Activated CD4-positive, alpha-beta T cell treated with anti-CD3 and anti-CD28 coated beads for 36 hours (primary cell): ENCODE measurements at places on chromosomes 4 and X.

- H3K4me1 ChIP-seq = no peaks in the 10 kb centered on the region
- H3K27me3 ChIP-seq = no peaks in the 10 kb centered on the region
- H3K4me3 ChIP-seq = no peak overlapping the region
- no peak for DNase-seq
Observed at GRCh38 chr4:85864259-85865205, 389.6 kb downstream of the ARHGAP24 start.

DNA sequence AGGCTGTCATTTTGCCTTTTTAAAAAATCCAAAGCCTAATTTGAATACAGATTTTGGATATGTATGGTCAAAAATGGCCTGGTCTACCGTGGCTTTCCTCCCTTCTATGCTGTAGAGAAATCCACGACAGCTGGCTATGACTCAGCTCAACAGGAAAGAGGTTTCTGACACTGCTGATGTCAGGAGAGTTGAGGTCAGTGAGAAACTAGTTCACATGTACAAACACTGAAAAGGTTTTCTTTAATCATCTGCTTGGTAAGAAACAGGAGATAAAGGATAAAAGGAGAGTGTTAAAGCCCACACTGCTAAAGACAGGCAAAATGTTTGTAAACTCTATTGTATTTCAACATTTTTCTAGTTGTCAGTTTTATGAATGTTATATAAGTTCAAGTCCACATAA is 113.9 kb downstream of the NYX start:
- DNase-seq = peak; percentile 51
- H3K27ac ChIP-seq = peak overlapping the region; percentile 63
- peaks cover 35% of the 10 kb centered on the region for H3K4me1 ChIP-seq

- H3K4me1 ChIP-seq = no peaks in the 10 kb centered on the region
- no peaks in the 10 kb centered on the region for H3K27me3 ChIP-seq
- H3K36me3 ChIP-seq = no peaks in the 10 kb centered on the region
- H3K27ac ChIP-seq = no peak overlapping the region
- DNase-seq = no peak
Observed at GRCh38 chr4:65510976-65511375, 159.3 kb downstream of the EPHA5 start.

- no peak overlapping the region for H3K27ac ChIP-seq
- no peaks in the 10 kb centered on the region for H3K4me1 ChIP-seq
- H3K4me3 ChIP-seq = no peak overlapping the region
- no peak for DNase-seq
- peaks cover 12% of the 10 kb centered on the region for H3K27me3 ChIP-seq
- no peaks in the 10 kb centered on the region for H3K36me3 ChIP-seq
Observed at GRCh38 chr4:143390764-143391163, 54.1 kb downstream of the GAB1 start.

DNA sequence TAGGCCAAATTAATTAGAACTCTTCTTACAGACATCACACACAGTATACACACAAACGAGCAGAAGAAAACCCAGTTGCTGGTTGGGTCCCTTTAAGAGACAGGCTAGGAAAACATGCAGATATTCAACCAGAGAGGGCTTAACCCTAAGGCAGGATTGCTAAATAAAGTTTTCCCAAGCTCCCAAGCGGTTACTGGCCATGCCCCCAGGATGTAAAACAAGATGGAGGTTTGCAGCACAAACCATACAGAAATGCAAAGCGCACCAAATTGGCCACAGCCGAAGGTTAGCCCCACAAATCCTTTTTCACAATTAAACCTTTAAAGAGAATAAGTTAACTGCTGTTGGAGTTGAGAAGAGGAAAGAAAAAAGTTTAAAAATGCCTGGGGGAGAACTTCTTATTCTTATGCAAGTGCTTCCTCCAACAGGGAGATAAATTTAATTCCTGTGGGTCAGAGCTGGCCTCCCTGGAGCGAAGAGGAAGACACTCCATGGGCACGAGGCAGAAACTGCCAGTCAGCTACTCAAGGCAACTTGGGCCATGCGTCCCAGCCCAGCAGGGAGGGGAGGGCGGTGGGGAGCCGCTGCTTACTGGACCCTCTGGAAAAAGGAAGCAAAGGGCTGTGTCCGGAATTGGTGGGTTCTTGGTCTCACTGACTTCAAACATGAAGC is 167.6 kb upstream of the ARSJ start:
- H3K36me3 ChIP-seq = no peaks in the 10 kb centered on the region
- peaks cover 10% of the 10 kb centered on the region for H3K27me3 ChIP-seq
- no peak overlapping the region for H3K27ac ChIP-seq
- peaks cover 8% of the 10 kb centered on the region for H3K4me1 ChIP-seq

DNA sequence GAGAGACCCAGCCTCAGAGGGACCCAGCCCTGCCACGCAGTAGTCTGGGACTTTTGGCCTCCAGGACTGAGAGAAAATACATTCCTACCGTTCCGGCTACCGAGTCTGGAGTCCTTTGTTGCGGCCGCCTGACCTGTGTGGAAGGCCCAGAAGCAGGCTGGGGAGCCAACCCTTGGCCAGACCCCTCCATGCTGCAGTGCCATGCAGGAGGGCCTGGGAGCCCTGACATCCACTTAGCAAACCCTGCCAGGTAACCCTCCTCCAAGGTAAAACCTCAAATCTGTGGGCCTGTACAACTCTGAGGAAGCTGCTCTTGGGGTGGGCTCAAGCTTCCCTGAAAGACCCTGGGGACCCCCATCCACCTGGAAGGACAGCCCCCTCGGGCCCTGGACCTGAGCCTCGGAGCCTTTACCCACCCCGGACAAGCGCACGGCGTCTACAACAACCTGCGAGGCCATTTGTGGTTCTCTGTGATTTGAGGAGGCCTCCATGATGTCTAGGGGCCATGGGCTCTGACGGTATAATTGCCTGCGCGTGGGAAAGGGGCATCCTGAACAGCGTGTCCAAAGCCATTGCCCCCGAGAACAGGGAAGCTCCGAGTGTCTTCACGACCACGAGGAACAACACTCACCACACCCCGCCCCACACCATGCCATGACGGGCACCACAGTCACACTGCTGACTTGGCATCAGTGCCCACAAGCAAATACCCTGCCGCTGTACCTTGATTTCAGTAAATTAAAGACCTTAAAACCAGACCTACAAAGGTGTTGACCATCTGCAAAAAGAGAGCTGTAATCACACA is 58.7 kb downstream of the ZFYVE28 start:
- H3K4me1 ChIP-seq = peaks cover 6% of the 10 kb centered on the region
- no peak for DNase-seq
- H3K27me3 ChIP-seq = no peaks in the 10 kb centered on the region
- H3K27ac ChIP-seq = no peak overlapping the region
- H3K36me3 ChIP-seq = no peaks in the 10 kb centered on the region

- no peak for DNase-seq
- no peaks in the 10 kb centered on the region for H3K36me3 ChIP-seq
- peaks cover 2% of the 10 kb centered on the region for H3K4me1 ChIP-seq
- H3K27ac ChIP-seq = no peak overlapping the region
- no peak overlapping the region for H3K4me3 ChIP-seq
- H3K27me3 ChIP-seq = no peaks in the 10 kb centered on the region
Observed at GRCh38 chrX:148459343-148459742, 41.1 kb upstream of the AFF2 start.

- no peaks in the 10 kb centered on the region for H3K4me1 ChIP-seq
- H3K4me3 ChIP-seq = no peak overlapping the region
- H3K36me3 ChIP-seq = no peaks in the 10 kb centered on the region
- peaks cover 3% of the 10 kb centered on the region for H3K27me3 ChIP-seq
- no peak overlapping the region for H3K27ac ChIP-seq
- DNase-seq = no peak
Observed at GRCh38 chr4:67355806-67356205, 189.5 kb downstream of the CENPC start.

GRCh38 chrX:144592036-144592435 is 655.3 kb upstream of the SPANXN1 start:
- H3K4me3 ChIP-seq = no peak overlapping the region
- no peaks in the 10 kb centered on the region for H3K27me3 ChIP-seq
- H3K27ac ChIP-seq = no peak overlapping the region
- no peak for DNase-seq
- H3K36me3 ChIP-seq = no peaks in the 10 kb centered on the region
- H3K4me1 ChIP-seq = no peaks in the 10 kb centered on the region

GRCh38 chrX:25968920-25969319 is 169.2 kb upstream of the MAGEB18 start:
- DNase-seq = peak; percentile 20
- no peaks in the 10 kb centered on the region for H3K4me1 ChIP-seq

- no peaks in the 10 kb centered on the region for H3K4me1 ChIP-seq
- H3K4me3 ChIP-seq = no peak overlapping the region
- H3K27ac ChIP-seq = no peak overlapping the region
- no peak for DNase-seq
Observed at GRCh38 chr4:188300385-188300784, 161.1 kb downstream of the TRIML1 start.

DNA sequence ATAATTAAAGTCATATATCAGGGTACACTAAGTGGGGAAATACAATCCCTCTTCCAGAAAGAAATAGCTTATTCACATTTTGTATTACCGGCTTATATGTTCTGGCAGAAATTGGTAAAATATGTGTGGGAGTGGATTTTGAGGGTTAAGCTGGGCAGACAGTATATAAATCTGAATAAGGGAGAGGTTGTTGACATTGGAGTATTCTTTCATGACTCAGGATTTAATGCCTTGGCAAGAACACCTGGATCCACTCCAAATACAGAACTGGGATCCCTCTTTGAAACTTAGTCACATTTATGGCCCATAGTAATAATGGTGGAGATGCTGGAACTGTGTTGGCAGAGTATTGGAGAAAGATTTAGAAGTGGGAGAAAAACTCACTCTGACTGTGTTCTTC is 54.3 kb upstream of the TET2 start:
- H3K36me3 ChIP-seq = no peaks in the 10 kb centered on the region
- H3K27ac ChIP-seq = no peak overlapping the region
- H3K4me3 ChIP-seq = no peak overlapping the region
- no peaks in the 10 kb centered on the region for H3K4me1 ChIP-seq
- DNase-seq = no peak

DNA sequence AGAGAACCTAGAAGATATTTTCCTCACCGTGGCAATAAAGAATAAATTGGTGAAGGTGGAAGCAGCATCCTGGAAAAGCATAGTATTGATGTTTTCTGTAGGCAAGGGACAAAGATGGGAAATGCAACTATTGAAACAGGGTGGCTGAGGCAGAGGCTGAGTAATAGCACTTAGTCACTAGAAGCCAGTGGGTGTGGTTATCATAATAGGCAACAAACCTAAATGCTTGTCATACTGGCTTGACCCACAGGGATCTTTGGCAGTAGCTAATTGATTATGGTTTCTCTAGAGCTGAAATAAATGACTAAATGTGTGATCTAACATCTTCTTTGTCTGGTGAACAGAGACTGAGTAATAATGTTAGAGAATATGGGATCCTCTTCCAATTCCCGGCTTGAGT is 353.6 kb upstream of the RPS6KA3 start:
- H3K4me1 ChIP-seq = peaks cover 4% of the 10 kb centered on the region
- no peaks in the 10 kb centered on the region for H3K36me3 ChIP-seq
- no peak overlapping the region for H3K4me3 ChIP-seq
- DNase-seq = no peak
- H3K27me3 ChIP-seq = peaks cover 4% of the 10 kb centered on the region
- no peak overlapping the region for H3K27ac ChIP-seq

DNA sequence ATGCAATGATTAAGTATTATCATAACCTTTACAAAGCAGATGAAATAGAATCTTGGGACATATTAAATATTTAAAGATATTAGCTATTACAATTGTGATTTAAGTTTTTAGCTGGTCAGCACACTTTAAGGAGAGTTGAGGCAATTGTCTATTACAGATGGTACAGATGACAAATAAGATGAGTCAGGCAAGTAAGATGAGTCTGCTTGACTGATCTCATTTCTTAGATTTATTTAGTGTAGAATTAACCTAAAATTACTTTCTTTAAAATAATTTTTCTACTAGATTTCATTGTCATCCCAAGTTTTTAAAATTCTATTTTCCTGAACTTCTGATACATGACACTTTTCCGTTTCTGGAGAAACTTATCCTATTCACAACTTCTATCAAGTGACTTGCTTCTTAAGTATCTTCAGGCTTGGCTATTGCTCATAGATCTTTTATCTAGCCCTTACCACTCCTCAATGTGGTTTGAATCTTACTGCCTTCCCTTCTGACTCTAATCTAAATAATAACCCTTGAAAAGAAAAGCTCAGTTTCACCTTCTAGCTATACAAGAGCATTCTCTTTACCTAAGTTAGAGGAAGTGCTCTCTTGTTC is 32.9 kb downstream of the CXCL1 start:
- H3K4me3 ChIP-seq = no peak overlapping the region
- no peak overlapping the region for H3K27ac ChIP-seq
- no peak for DNase-seq
- H3K4me1 ChIP-seq = no peaks in the 10 kb centered on the region
- H3K27me3 ChIP-seq = no peaks in the 10 kb centered on the region
- H3K36me3 ChIP-seq = no peaks in the 10 kb centered on the region

DNA sequence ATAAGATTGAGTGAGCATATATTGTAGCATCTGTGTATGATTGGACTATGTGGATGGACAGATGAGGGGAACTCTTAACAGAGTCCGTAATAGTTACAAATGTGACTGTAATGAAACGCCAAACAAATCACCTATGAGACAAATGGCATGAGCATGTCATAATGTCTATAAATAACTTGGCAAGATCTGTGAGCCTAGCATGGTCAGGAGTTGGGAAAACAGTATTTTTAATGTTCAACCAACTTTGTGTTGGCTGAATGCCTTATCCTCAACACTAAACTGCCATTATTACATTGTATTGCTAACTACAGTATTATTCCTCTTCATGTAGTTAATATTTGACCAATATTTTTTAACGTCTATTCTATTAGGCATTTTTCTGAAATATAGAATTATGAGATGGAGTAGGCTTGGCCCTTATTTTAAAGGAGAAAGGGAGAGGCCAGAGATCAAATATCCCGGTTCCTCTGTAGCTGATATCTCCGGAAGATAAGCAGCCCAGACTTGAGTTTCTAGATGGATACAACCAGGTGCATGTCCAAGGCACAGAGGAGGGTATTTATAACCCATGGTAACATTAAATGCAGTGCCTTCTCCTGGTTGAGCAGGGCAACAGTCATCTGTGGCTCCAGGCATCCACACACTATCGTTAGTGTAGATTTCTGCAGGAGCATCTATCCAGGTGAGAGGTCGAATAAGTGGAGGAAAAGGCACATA is 32.7 kb downstream of the PF4 start:
- H3K4me3 ChIP-seq = no peak overlapping the region
- H3K4me1 ChIP-seq = peaks cover 2% of the 10 kb centered on the region
- no peak overlapping the region for H3K27ac ChIP-seq
- peaks cover 15% of the 10 kb centered on the region for H3K27me3 ChIP-seq
- no peak for DNase-seq
- no peaks in the 10 kb centered on the region for H3K36me3 ChIP-seq

GRCh38 chr4:44319129-44319528 is 129.5 kb downstream of the KCTD8 start:
- no peak overlapping the region for H3K27ac ChIP-seq
- no peak overlapping the region for H3K4me3 ChIP-seq
- no peaks in the 10 kb centered on the region for H3K27me3 ChIP-seq
- H3K36me3 ChIP-seq = no peaks in the 10 kb centered on the region

- H3K4me3 ChIP-seq = no peak overlapping the region
- H3K27me3 ChIP-seq = no peaks in the 10 kb centered on the region
- no peak overlapping the region for H3K27ac ChIP-seq
- H3K36me3 ChIP-seq = peaks cover 24% of the 10 kb centered on the region
- peaks cover 27% of the 10 kb centered on the region for H3K4me1 ChIP-seq
Observed at GRCh38 chr4:142683997-142684396, 162.1 kb downstream of the INPP4B start.

- no peak overlapping the region for H3K4me3 ChIP-seq
- H3K36me3 ChIP-seq = no peaks in the 10 kb centered on the region
- H3K4me1 ChIP-seq = no peaks in the 10 kb centered on the region
Observed at GRCh38 chr4:20172070-20172760, 79.5 kb upstream of the SLIT2 start.

- no peaks in the 10 kb centered on the region for H3K4me1 ChIP-seq
- no peak overlapping the region for H3K27ac ChIP-seq
- H3K36me3 ChIP-seq = no peaks in the 10 kb centered on the region
- H3K27me3 ChIP-seq = no peaks in the 10 kb centered on the region
- H3K4me3 ChIP-seq = no peak overlapping the region
Observed at GRCh38 chr4:9929111-9929510, 92.2 kb downstream of the SLC2A9 start.
